ENCODE measurements at places on chromosomes 3 and 15.

- no peak for DNase-seq
Observed at GRCh38 chr3:119660474-119661440, at the start of gene POPDC2. Gene POPDC2 (minus strand): TSS chr3:119660589. CDS start chr3:119660423, 166 bp downstream.

DNA sequence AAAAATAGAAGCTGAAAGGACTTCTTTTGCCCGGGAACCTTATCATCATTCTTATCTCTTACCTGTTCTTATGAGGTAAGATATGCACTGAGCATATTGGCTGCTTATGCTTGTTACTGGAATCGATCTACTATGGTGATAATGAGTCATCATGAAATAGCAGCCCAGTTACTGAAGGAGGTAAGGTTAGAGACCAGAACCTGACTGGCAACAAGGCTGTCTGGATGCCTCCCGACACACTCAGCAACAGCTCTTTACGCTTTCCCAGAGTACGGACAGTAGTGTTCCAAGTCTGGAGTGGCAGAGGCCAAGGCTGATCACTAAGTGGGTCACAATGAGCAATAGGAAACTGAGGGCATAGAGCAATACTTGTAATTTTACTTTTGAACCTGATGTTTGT is 314.1 kb downstream of the NLGN1 start:
- DNase-seq = no peak

DNA sequence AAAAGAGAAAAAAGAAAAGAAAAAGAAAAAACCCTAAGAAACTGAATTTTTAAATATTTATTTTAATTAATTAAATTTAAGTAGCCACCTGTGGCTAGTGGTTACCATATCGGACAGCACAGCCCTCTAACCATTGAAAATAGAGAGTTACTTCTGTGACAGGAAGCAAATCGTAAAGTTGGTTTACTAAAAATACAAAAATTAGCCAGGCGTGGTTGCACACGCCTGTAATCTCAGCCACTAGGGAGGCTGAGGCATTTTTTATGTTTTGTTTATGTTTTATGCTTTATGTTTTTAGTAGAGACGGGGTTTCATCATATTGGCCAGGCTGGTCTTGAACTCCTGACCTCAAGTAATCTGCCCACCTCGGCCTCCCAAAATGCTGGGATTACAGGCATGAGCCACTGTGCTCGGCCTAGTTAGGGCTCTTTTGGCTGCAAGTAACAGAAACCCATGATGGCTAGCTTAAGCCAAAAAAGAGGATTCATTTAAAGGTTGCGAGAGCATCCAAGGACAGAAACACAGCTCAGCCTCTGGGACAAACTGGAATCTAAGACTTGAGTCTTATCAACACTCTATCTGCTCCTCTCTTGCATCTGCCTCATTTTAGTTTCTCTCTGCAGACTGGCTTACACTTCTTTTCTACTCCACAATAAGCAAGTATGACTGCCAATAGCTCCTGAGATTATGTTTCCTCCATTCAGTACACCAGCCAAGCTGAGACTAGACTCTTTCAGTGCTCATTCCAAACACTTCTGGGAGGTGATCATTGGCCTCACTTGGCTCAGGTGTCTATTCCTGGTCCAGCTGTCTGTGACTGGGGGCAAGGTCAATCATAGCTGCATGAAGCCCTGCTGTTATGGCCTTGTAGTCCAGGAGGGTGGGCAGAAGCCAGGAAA is 6.8 kb upstream of the SKIL start:
- DNase-seq = no peak

DNA sequence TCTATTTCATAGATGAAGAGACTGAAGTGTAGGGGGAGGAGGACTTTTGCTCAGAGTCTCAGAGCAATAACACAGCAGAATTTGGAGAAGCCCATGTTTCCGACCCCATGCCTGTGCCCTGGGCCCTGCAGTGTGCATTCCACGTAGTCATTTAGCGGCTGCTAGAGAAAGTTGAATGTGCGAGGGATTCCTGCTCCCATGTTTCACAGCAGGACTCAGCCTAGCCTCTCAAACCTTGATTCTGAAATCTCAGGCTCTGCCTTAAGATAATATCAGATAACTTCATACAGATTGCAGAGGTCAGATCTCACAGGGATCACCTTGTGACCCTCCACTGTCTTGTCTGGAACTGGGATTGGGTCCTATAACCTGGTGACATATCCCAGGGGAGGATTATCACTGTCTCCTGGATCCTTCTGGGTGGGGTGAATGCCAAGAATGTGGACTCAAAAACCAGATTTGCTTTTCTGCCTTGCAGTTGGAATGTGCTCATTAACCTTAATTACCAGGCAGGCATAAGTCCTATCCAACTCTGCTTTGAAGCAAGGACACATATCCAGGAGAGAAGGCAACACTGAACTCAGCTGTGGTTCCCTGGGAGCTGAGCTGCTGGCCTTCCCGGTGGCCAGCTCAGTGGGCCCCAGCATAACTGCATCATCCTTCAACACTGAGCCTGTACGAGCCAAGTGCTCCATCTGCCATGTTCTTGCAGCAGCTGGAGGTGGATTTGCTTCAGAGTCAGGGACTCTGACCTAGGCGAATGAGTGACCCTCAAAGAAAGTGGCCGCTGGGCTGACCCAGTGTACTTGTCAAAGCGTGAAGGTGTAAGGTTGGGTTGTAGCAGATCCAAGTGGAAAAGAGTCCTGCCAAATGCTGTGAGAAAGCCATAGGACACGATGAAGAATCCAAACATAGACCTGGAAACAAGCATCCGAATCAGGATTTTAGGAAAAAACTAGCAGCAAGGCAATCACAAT is 43.0 kb downstream of the CTXND1 start:
- DNase-seq = no peak

DNA sequence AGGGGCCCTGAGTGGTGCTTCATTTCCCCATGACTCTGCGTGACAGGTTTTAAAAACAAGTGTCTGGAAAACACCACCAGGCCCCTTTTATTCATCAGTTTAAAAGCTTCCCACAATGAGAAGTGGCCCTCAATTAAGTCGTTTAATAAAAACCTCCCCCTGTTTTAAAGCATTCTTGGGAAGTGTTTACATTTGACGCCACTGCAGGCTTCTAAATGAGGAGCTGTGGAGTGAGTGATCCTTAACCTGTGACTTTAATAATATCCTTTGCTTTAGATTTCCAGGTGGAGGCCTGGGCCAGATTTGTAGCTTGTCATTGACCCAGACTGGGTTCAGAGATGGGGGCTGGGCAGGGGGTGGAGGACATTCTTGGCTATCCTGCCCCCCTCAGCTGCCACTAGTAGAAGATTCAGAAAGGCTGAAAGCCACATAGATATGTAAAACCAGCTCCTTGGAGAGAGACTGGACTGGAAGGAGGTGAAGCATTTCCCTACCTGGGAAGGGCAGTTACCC is 11.3 kb downstream of the CGNL1 start:
- DNase-seq = no peak

DNA sequence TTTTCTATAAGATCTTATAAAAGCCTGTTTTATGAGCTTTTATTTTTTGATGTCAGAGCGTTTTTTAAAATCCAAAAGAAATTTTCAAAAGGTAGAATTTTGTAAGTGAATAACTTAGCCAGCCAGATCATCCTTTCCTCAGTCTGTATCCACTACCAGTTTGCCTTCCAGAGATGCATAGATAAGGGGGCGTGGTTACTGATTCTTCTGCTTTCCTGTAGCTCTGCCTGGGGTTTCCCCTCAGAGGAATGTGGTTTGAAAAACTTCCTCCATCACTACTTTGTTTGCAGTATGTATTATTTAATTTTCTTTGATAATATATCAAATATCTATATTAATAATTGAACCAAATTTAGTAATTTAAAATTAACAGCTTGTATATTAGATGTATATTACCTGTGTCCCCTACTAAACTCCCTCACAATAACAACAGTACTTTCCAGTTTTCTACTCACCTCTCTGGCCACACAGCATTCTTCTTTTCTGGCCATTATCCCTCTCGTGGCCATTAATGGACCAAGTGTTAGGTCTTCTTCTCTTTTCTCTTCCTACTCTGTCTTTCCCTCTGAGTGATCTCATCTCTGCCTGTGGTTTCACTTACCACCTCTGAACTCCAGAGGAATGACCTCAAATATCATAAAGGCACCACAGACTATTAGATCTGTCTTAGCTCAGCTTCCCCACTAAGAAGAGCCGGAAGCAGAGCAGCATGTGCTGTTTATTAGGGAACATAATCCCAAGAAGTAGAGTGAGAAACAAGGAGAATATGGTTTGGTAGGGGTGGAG is 239.7 kb downstream of the UBE2E2 start:
- no peak for DNase-seq

GRCh38 chr3:59256230-59256629 is 206.4 kb upstream of the CFAP20DC start:
- DNase-seq = no peak

GRCh38 chr15:64854041-64854440 is 12.3 kb downstream of the PLEKHO2 start:
- no peak for DNase-seq

- DNase-seq = no peak
Observed at GRCh38 chr3:81043009-81043408, 718.4 kb downstream of the GBE1 start.

GRCh38 chr15:90889313-90889730 is 5.0 kb downstream of the FES start:
- no peak for DNase-seq

DNA sequence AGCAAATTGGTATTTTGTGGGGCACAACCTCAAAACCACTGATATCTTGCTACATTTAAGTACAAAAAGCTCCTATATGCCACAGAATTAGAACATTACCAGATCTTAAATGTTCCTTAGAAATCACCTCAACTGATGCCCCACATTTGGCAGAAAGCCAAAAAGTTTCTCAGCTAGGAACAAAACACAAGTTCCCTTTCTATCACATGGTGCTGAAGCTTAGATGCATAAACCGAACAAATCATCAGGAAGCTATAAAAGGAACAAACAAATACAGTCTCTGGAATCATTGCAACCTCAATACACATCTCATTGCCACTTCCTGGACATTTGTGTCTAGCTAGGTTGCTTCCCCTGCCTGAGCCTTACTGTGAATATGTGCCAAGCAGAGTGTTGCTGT is 492.6 kb downstream of the LPP start:
- DNase-seq = no peak

- no peak for DNase-seq
Observed at GRCh38 chr15:73996267-73996666, 1.8 kb downstream of the PML start.

GRCh38 chr3:122013448-122013925 is 8.6 kb downstream of the ILDR1 start:
- no peak for DNase-seq

DNA sequence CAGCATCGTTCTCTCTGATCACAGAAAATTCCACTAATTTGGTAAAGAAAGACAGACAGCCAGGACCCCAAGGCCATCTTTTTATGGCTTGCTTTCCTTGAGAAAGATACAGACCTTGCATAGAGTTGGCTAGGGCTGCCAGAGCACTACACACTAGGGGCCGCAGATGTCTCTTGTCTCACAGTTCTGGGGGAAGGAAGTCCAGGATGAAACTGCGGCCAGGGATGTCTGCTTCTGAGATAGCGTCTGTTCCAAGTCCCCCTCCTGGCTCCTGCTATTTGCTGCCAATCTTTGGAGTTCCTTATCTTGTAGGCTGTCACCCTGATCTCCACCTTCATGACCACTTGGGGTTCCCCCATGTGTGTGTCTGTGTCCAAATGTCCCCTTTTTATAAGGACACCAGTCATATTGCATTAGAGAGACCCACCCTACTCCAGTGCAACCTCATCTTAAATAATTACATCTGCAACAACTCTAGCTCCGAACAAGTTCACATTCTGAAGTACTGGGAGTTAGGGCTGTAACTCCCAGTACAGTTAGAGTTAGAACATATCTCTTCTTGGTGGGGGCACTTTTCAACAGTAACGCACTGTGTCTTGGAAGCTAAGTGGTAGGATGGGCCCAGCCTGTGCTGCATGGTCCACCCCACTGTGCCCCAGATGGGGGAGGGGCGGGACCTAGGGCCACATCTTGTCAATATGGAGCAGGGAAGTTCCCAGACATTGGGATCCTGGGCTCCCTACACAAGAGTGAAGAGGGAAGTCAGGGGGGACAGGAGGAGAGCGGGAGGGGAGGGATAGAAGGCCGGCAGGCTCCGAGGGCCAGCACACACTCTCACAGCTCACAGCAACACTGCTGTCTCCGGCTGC is 42.2 kb downstream of the KLF15 start:
- DNase-seq = no peak

- no peak for DNase-seq
Observed at GRCh38 chr3:168269001-168269400, 173.3 kb upstream of the GOLIM4 start.

GRCh38 chr3:59016930-59017616 is 32.8 kb downstream of the CFAP20DC start:
- DNase-seq = no peak

- DNase-seq = no peak
Observed at GRCh38 chr3:59133311-59133710, 83.5 kb upstream of the CFAP20DC start.

DNA sequence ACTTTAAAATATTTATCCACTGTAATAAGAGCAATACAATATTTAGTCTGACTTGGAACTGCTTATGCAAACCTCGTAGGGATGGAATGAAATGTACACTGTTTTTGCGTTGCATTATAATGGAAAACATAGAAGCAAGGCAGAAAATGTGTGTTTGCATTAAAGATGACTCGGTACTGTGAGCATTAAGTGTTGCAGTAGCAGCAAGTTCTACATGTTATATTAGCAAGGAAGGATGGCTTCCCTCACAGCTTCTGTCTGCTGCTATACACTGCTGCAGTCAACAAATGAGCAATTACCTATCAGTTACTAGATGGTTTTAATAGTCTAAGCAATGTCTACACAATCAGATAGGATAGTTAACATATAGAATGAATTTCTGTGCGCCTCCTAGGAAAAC is 75.4 kb downstream of the CDIN1 start:
- DNase-seq = no peak

DNA sequence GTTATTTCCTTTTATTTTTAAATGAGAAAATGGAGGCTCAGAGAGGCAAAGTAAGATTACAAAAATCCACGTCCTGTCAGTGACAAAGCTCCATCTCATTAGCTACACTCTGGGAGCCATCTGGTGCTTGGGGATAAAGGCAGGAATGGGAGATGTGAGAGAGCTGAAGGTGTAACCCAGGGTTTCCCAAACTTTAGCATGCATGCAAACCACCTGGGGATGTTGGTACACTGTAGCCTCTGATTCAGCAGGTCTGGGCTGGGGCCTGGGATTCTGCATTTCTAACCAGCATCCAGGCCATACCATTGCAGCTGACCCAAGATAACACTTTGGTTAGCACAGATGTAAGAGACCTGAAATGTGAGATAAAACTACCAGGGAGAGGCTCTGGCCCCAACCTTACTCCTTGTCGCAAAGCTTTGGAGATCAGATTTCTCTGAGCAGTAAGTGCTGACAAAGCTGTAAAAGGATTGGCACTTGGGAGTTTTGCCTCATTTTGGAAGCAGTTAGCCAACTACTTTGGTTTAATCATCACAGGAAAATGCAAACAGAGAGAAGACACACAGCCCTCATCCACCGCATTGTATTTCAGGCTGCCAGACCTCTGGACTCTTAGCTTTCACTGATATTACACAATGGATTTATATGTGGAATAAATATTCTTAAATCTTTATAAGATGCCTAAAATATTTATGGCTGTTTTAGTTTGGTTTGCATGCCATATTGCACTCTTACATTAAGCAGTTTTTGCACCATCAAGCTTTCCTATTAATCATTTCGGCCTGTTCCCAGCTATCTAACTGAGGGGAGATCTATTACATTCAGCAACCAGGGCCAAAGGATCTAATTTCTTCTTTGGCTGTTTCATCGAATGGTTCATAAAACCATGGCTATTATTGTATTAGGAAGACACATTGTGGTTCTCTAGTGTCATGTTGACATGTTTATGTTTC is 263.0 kb downstream of the EBLN2 start:
- no peak for DNase-seq
